CD8-positive, alpha-beta T cell (primary cell): ENCODE measurements at places on chromosomes 11 and 22. TPM values are rescaled to one million over a fixed set of nuclear protein-coding genes. Genes with fewer than 3 reads are reported as not detected.

The OR2AT4 gene
- not detected for total RNA-seq

The SH3BP1 gene
- total RNA-seq, result 51.5 TPM

The E2F8 gene
- total RNA-seq, result not detected

The MIF gene
- total RNA-seq, result 181 TPM

DNA sequence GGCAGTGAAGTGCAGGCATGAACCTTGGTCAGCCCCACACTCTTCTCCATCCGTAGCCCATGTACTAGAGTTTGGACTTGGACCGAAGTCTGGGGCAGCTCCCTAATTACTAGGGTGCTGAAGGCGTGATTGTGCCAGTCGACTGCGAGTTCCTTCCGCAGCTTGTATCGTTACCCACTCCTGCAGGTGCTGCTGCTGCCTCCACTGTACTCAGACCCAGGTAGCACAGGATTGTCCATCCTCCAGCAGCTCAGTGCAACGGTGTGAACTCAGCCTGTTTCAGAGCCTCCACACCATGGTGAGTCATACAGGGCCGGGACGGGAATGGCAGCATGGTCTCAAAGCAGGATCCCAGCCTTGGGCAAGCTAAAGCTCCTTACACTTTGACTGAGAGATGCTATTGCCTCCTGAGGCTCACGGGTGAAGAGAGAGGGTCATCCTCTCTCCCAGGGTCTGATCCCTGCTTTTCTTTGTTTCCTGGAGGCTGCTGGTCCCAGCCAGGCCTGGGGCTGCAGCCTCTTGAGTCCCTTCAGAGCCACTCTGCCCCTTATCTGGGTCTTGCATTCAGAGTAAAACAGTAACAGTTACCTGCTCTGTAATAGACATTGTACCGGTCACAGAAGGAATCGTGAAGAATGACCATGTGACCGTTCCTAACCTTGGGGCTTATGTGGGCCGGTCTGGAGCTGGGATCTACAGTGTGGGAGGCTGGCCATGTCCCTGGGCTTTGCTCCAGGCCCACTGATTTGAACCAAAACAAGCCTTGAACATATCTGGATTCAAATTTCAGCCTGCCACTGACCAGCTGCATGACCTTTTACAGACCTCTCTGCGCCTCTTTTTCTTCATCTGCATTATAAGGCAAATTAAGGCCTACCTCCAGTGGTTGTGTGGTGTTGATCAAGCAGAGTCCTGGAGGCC lies 1.7 kb downstream of the TKFC start:
- DNase-seq, result no peak

GRCh38 chr11:94669023-94669422 lies 99.1 kb upstream of the AMOTL1 start:
- no peak for DNase-seq

DNA sequence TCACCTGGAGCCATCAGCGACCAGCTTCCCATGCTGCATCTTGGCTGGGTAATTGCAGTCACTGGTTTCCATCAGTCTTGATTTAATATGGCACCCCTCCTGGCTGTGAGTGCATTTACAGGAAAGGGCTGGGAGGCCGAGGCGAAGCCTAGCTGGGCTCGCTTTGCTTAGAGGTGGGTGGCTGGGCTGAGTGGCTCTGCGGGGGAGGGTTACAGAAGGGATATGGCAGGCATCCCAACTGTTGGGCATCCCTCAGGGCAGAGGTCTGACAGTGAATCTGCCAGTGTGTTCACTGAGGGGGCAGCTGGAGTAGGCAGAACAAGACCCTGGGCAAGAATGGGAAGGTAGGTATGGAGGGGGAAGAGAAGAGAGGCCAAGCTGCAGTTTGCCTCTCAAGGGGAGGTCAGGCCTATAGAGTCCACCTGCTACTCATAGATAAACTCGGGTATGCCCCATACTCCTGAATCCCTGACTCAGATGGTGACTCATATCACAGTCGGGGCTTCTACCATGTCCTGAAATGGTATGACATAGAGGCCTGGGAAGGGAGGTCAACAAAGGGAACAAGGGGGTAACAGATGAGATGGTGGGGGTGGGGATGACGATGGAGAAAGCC lies 77.5 kb upstream of the PHOX2A start:
- DNase-seq, result no peak

DNA sequence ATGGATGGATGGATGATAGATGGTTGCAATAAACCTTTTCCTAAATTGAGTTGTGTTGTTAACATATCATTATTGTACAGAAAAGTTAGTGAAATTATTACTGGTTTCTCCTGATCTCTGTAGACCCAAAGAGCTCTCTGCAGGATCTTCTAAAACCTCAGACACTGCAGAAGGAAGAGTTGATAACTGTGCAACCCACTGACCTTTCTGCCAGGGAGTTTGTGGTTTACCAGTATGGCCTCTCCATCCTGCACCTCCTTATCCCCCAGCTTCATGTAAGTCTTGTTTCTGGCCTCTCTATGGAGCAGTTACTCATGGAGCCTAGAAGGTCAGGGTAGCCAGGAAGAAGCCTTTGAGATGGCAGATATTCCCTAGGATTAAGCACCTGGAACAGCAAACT lies 45.6 kb downstream of the BTG4 start:
- DNase-seq, result no peak

DNA sequence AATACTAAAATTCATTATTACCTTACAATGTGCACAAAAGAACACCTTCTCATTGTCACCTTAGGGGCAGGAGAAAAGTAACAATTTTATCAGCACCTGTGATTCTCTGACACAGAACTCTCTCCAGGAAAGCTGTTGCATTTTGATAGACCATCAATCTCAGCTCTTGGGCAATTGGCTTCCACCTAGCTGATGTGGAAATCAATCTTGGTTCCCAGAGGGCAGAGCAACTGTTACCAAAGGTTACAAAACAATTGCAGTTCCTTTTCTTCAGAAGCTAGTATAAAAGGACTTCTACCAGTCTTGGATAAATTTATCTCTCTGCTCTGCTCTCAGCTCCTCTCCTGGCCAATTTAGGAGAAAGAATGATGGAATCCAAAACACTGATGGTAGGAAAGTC lies 157.8 kb upstream of the DDI1 start:
- DNase-seq, result no peak
